Fibroblast of lung (primary cell): ENCODE measurements at places on chromosomes 5 and 9.

DNA sequence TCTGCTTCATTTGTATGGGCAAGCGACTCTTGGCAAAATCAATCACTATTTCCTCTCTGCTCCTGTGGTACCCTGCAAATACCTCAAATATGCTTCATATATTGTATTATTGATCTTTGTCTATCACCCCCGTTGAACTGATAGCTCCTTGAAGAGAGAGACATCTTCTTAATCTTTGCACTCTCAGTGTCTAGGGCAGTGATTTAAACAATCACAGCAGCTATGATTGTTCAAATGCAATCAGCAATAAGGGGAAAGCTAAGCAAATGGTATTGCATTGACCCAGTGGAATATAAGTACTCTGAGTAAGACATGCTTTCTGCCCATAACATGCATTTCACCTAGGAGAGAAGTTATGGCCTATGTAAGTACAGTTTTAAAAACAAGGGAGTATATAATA lies 90.2 kb downstream of the SUSD1 start:
- DNase-seq = no peak

DNA sequence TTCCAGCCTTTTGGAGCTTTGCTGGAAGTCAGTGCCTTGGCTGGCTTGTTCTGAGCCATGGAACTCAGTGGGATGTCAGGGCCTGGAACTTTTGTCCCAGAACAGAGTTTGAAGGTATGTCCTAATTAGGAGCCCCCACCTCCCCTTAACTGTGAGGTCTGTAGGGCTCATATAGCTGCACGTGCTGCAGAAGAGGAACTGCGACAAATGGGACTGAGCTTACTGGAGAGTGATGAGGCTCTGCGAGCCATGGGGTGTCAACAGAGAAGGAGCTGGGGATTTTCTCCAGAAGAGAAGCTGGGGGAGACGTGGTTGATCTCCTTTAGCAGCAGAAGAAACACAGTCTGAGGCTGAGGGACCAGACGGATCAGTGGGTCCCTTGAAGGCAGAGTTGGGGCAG lies 10.9 kb downstream of the TMEM8B start:
- no peak for DNase-seq

DNA sequence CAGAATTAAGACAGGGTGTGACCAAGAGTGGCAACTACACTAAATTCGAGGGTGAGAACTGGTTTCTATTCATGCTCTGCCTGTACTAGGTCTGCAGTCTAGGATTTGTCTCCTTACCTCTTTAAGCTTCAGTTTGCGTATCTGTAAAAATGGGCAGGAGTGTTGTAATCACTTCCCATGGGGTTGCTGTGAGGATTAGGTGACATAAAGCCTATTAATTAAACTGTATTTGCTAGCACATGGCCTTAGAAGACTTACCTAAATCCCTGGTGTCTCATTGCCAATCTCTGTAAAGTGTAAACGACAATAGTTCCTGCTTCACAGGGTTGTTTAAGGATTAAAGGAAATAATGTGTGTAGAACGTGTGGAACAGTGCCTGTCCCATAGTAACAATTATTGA lies 193.6 kb downstream of the DRD1 start:
- no peak for DNase-seq

DNA sequence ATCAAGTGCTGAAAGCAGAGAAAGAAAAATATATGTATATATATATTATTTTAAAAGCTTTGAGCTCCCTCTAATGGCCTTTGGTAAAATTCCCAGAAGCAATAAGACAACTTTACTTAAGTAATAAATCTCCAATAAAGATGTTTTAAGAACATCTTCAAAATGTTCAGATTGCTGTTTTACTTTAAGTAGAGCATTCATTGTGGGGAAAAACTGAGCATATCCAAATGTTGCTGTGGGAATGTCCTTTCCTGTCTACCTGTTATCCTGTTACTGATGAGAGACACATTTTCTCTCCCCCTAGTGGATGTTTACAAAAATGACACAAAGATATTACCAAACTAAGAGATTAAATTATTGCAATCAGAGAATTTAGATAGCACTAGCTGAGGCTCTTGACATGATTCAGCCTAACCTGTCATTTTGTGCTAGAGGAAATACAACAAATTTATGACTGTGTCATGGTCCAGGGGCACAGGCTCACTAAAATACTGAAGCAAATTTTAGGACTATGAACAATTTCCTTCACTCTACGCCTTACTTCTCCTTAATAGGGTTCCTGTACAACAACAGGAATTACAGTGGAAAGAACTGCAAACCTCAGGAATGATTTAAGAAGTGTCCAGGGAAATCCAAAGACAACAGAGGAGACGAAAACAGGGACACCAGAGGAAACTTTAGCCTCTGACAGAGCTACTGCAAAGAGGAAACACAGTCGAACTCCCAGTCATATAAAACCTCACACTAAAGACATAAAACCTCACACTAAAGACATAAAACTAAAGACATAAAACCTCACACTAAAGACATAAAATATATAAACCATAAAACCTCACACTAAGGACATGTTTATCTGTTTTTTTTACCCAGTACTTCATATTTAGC lies 24.3 kb upstream of the PRRC1 start:
- DNase-seq = peak; percentile 45

GRCh38 chr9:116713271-116713670 lies 26.2 kb downstream of the TRIM32 start:
- no peak for DNase-seq

DNA sequence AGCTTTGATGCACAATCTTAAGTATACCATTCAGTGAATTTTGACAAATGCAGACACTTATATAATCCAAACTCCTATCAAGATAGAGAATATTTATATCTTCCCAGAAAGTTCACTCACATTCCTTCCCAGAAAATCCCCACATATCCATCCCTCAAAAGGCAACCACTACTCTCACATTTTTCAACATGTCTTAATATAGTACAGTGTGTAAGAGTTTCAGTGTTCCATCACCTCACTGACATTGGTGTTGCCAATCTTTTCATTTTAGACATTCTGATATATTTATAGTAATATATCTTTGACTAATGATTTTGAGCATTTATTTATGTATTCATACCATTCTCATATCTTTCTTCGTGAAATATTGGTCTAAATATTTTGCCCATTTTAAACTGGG lies 38.1 kb upstream of the JAK2 start:
- DNase-seq = no peak

DNA sequence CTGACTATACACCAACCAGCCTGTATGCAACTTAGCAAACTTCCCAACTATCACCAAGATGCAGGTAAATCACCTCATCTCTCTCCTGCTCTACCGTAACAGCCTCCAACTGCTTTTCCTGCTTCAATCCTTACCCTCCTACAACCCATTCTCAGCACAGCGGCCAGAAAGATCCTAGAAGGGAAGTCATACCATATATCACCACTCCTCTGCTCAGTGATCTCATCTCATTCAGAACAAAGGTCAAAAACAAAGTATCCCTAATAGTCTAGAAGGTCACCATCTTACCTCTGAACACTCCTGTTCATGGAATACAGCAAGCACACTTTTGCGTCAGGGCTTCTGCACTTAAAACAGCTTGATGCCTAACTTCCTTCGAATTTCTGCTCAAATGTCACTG lies 62.2 kb upstream of the RNF38 start:
- no peak for DNase-seq

DNA sequence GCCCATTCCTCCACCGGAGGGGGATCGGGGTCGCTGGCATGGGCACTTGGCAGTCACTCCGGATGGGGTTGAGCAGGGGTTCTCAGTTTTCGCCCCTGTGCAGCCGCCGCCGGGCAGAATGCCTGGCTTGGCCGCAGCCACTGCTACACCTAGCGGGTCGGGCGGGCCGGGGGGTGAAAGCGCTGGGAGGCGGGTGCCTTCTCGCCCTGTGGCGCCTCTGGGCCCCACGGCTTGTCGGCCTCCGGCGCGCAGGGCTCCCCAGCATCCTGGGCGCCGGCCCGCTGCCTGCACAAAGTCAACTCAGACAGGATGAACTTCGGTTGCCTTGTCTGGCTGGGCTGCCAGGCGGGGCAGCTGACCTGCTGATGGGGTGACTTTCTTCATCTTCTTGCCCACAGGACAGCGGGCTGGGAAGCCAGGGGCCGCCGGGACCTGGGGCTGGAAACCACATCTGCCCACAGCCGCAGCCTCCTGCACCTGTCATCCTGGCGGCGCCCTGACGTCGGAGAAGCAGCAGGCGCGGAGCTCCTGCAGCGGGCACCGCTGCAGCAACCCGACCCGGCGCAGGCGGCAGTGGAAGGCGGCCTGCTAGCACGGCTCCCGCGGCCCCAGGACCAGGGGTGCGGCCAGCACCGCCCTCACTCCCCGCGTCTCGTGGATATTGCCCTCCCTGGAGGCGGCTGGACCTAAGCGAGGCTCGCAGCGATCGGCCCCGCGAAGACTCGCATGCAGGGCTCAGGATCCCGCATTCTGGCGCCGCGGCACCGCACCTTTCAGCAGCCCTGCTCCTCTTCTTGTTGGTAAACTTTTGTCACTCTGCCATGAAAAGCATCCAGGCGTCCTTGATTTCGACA lies 1.3 kb upstream of the ANKRD18A start:
- no peak for DNase-seq

DNA sequence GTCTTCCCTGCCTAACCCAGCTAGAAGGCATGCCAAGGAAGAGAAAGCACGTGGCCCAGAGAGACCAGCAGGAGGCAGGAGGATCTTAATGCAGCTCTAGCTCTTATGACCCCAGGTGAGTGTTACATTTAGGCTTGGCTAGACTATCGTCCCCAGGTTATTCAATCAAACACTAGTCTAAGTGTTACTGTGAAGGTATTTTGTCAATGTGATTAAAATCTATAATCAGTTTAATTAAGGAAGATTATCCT lies 483.7 kb downstream of the BNC2 start:
- DNase-seq = no peak

GRCh38 chr9:38039090-38039906 lies 29.7 kb downstream of the SHB start:
- DNase-seq = peak; percentile 71

GRCh38 chr9:83239747-83240146 lies 176.8 kb upstream of the RASEF start:
- no peak for DNase-seq

DNA sequence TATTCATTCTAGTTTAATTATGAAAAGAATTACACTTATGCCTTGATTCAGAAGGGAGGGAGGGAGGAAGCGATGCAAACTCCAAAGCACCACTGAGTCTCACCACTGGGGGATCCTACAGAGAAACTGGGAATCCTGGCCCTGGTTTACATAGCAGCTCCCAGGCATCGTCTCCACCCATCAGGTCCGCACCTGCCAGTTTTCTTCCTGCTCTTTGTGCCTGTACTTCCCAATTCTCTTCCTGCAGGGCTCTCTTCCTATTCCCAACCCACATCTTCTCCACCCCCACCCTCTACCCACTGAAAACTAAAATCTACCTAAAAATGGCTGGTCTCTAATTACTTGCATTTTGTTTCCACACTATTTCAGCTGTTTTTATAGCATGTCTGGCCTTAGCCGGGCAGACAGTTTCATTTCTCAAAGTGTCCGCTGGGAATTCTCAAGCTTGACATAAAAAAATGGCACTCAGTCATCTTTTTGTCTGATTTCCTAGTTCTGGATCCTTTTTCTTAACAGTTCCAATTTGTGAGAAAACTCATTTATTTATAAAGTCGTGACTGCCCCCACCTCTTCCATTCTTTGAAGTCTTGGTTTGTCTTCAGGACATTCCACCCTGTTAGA lies 1.6 kb upstream of the TNIP1 start:
- no peak for DNase-seq

GRCh38 chr5:107977550-107978071 lies 306.9 kb upstream of the EFNA5 start:
- no peak for DNase-seq

DNA sequence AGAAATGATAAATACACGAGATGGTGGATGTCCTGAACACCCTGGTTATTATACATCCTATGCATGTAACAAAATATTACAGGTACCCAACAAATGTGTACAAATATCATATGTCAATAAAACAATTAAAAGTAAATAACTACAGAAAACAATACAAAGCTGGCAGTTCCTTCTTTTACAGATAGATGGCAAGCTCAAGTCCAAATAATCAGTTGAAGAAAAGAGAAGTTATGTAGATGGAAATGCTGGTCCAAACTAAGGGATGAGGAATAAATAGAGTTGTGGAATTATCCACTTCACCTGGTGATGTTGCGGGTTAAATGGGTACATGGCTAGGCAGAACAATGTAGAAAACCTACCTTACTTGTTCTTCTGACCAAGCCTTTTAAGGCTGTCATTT lies 79.4 kb downstream of the PALM2AKAP2 start:
- DNase-seq = no peak

- DNase-seq = no peak
These were observed 196.6 kb upstream of the CD180 start for GRCh38 chr5:67393211-67393610.

GRCh38 chr9:98271479-98271878 lies 16.0 kb upstream of the TBC1D2 start:
- DNase-seq = no peak

- DNase-seq = no peak
These were observed 3.7 kb upstream of the CD274 start for GRCh38 chr9:5446451-5447236.

GRCh38 chr9:109969573-109970237 lies 189.7 kb downstream of the PALM2AKAP2 start:
- no peak for DNase-seq

DNA sequence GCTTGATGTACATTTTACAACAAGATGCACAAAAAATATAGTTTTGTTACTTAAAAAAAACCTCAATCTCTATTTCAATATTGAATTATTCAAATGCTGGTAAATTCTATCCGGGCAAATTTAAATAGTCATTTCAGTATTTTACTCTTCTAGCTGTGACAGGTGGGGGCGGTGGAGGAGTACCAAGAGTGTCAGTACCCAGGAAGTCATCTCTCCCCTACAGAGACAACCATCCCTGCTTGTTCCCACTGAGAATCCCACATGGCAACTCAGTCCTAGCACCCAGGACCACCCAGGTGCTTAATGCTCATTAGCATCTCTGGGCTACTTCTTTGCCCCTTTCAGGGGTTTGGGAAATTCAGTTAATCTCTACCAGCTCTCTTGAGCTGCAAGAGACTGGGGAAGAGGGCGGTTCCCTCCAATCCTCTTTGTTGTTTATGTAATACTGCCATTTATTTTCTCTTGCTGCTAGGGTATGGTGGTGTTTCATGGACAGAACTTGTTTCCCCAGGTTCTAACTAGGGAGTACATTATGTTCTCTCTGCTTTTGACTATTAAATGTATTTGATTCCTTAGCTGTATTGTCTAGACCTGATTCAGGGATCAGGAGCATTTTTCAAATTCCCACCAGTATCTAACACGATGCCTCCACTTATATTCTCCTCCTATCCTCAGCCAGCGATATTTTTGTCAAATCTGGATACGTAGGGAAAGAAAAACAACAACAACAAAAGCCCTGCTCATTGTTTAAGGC lies 122.5 kb downstream of the CDH18 start:
- DNase-seq = no peak

GRCh38 chr5:50535393-50535792 lies 94.3 kb upstream of the EMB start:
- DNase-seq = no peak

DNA sequence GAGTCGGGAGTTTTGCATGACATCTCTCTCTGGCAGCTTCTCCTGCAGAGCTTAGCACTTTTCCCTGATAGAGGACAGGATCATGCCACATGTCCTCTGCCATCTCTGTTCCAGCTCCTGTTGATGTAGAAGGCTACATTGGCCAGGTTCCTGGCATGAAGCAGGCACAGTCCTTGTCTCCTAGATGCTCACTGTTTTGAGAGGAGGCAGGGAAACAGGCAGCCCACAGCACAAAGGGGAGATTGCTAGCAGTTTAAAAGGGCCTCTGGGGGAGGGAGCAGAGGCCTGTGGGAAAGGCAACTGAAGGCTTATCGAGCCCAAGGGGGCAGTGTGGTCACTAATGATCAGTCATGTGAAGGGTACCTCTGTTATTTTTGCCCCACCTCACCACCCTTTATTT lies 10.7 kb downstream of the ARHGAP26 start:
- no peak for DNase-seq

- DNase-seq = peak; percentile 24
These were observed 88.1 kb downstream of the ANXA1 start for GRCh38 chr9:73239570-73240265.
